ENCODE measurements at places on chromosomes 5 and 9. TPM values are rescaled to one million over a fixed set of nuclear protein-coding genes. Genes with fewer than 3 reads are reported as not detected.

GRCh38 chr9:116073826-116074225 is 79.8 kb upstream of the PAPPA start:
- no peak overlapping the region for H3K4me3 ChIP-seq
- H3K27me3 ChIP-seq, result no peaks in the 10 kb centered on the region
- H3K27ac ChIP-seq, result no peak overlapping the region

DNA sequence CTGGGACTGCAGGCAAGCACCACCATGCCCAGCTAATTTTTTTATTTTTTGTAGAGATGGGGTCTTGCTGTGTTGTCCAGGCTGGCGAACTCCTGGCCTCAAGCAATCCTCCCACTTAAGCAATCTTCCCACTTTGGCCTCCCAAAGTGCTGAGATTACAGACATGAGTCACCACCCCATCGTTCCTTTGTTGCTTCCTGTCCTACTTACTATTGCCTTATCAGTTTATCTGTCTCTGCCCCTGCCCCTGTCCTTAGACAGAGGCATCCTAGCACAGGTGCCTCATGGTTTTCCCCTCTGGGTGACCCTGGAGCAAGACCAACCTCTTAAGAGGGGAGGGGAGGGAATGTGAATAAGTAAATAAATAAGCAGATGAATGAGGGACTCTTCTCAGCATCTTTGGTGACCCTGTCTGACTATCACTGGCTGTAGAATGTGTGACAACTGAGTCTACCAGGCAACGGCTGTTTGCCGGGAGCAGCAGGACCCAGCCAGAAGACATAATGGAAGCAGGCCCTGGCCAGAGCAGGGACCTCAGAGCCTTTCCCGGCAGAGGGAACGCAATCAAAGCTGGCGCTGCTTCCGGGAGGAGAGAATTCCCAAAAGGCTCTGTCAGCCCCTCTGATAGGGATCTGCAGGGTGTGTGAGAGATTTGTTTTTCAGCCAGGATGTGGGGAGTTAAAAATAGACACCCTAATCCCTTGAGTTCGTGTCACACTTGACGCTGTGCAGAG is 43.8 kb upstream of the DAB2IP start:
- H3K36me3 ChIP-seq, result no peaks in the 10 kb centered on the region
- DNase-seq, result no peak
- no peaks in the 10 kb centered on the region for H3K27me3 ChIP-seq
- peak overlapping the region; percentile 7 for H3K27ac ChIP-seq
- peaks cover 41% of the 10 kb centered on the region for H3K4me1 ChIP-seq
- no peak overlapping the region for H3K4me3 ChIP-seq

- no peaks in the 10 kb centered on the region for H3K4me1 ChIP-seq
- no peak overlapping the region for H3K4me3 ChIP-seq
- no peak for DNase-seq
- H3K36me3 ChIP-seq, result no peaks in the 10 kb centered on the region
These were observed 89.3 kb upstream of the CER1 start for GRCh38 chr9:14811844-14812243.

DNA sequence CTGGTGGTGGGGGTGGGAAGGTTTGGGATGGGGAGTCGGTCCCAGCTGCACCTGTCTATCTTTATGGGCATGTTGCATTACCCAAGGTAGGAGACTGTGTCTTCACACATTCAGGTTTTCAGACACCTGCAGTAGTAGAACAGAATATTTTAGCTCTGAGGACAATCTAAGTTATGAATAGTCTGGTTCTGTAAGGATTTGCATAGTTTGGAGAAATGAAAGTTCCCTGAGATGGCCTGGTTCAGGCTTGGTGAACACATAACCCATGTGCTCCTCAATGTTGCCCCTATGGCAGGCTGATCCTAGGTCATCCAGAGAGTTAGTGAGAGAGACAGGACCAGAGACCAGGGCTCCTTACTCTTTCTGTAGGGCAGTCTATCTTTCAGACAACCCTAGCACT is 20.7 kb downstream of the TNFSF8 start:
- DNase-seq, result no peak
- H3K27ac ChIP-seq, result no peak overlapping the region
- H3K4me3 ChIP-seq, result no peak overlapping the region

PLAC8L1 gene
- total RNA-seq, result not detected

INSYN2B gene
- not detected for total RNA-seq

SPAAR gene
- total RNA-seq, result 8.1 TPM

TXNDC8 gene
- total RNA-seq, result not detected

DIPK1B gene
- 22.3 TPM for total RNA-seq
